ENCODE measurements at places on chromosomes 13 and 19. TPM values are rescaled to one million over a fixed set of nuclear protein-coding genes. Genes with fewer than 3 reads are reported as not detected.

GRCh38 chr13:65057986-65058385 is 2172.2 kb downstream of the PCDH9 start:
- no peaks in the 10 kb centered on the region for H3K4me1 ChIP-seq
- no peak overlapping the region for H3K4me3 ChIP-seq
- H3K36me3 ChIP-seq = no peaks in the 10 kb centered on the region
- no peak for DNase-seq

DNA sequence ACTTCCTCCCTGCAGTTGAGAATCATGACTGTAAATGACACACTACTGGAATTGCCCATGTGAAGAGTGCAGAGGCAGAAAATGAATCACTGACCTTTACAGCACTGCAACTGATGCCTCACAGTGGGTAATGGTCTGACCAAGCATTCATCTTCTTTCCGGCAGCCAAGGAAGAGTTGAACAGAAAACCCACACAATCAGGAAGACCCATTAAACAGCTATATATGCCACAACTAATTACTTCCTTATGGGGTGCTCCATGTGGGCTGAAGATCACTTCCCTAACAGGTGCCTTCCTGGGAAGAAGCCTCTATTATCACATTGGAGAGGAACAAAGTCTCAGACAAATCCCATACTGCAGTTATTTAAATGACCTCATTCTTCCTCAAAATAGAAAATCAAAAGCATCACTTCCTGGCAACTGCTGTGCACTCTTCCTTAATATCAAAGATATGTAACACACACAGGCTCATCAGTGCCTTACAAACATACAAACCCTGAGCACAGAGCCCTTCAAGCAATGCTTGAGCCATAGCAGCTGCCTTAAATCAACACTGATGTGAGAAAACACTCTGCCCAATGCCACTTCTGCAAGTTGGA is 45.8 kb downstream of the RUBCNL start:
- peaks cover 8% of the 10 kb centered on the region for H3K27me3 ChIP-seq
- peaks cover 7% of the 10 kb centered on the region for H3K4me1 ChIP-seq
- no peaks in the 10 kb centered on the region for H3K36me3 ChIP-seq

DNA sequence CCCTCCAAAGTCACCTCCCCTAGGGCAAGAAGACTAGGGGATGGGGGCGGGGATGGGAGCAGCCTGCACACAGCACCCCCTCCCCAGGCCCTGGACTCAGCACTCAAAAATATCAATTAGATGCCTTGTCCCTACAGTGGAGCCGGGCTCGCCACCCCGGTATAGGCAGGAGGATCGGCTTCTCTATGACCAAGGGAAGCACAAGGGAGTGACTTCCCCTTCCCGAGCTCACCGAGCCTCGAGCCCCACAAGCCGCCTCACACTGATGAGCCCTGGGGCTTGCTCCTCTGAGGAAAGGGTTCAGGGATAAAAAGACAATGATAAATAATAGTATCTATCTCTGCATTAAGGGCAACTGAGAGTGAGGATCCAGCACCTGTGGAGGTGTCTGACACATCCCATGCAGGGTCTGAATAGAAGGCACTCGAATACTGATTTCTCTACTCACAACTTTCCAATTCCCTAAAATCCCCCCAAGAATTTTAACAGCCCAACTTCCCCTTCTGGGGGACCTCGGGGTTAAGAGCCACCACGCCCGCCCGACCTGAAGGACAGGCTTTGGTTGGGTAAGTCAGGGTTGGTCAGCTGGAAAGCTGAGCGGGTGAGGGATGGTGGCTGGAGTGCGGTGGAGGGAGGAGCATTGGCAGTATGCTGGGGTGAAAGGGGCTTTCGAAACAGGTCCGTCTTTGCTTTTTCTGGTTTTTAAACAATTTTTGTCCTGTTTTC is 51.3 kb downstream of the STK24 start:
- no peaks in the 10 kb centered on the region for H3K27me3 ChIP-seq
- H3K4me3 ChIP-seq = no peak overlapping the region
- no peaks in the 10 kb centered on the region for H3K36me3 ChIP-seq

- DNase-seq = no peak
- no peak overlapping the region for H3K4me3 ChIP-seq
- H3K27ac ChIP-seq = no peak overlapping the region
- H3K27me3 ChIP-seq = no peaks in the 10 kb centered on the region
- H3K36me3 ChIP-seq = peaks cover 100% of the 10 kb centered on the region
Observed at GRCh38 chr19:8811315-8812172, 20.6 kb downstream of the ZNF558 start.

GRCh38 chr13:107351305-107351704 is 783.4 kb upstream of the ARGLU1 start:
- no peak overlapping the region for H3K4me3 ChIP-seq
- H3K36me3 ChIP-seq = no peaks in the 10 kb centered on the region
- peaks cover 5% of the 10 kb centered on the region for H3K27me3 ChIP-seq

The CALR3 gene
- not detected for total RNA-seq

The LILRB3 gene
- total RNA-seq = 4.7 TPM

Measured in left ventricle myocardium inferior (tissue), 1 donor.